ENCODE measurements at places on chromosomes 2 and 18.

- no peak for DNase-seq
These were observed 47.4 kb downstream of the CAVIN2 start for GRCh38 chr2:191799526-191799925.

- DNase-seq: no peak
These were observed 45.2 kb downstream of the ST3GAL5 start for GRCh38 chr2:85843543-85843942.

GRCh38 chr18:59054496-59055287 lies 85.0 kb upstream of the SEC11C start:
- DNase-seq: no peak

DNA sequence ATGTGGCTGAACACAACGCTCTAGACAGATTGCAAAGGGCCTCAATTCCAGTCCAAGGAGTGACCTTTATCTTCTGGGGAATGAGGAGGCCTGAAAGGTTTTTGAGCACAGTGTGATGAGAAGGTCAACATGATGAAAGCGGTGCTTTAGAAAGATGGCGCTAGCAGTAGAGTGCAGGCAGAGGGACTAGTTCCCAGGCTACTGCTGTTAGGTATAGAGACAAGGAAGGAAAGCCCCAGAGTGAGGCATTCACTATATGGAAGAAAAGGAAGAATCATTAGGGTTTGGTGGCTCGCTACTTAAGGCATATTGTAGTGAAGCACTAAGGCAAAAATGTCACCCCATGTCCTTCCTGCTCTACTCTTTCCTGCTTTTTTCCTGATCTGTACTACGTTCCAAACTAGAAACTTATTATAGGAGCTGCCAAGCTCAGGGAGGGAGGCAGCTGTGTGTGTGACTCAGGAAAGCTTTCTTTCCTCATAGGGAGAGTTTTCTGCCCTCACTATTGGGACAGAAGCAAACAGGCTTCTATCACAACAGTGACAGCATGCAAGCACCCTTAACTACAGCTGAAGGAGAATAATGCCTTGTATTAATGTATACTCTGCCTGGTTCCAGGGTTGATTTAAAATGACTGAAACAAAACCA lies 160.8 kb upstream of the CAVIN2 start:
- DNase-seq: no peak

DNA sequence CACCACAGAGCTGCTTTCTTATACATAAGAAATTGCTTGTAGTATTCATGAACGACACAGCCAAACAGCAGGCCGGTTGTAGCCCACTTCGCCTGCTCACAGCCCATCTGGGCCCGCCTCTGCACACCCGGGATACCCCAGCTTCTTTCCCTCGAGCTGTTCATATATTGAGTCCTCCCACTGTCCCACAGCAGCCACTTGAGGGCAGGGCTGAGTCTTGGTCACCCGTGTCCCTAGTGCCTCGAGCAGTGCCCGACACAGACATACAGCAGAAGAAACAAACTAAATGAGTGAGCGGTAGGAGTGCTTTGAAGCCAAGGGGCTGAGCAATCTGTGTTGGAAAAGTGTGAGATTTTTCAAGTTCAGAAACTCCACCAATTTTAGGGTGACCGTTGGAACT lies 251.4 kb downstream of the KLHL29 start:
- no peak for DNase-seq

GRCh38 chr2:59044736-59045135 lies 803.6 kb upstream of the FANCL start:
- DNase-seq: no peak

DNA sequence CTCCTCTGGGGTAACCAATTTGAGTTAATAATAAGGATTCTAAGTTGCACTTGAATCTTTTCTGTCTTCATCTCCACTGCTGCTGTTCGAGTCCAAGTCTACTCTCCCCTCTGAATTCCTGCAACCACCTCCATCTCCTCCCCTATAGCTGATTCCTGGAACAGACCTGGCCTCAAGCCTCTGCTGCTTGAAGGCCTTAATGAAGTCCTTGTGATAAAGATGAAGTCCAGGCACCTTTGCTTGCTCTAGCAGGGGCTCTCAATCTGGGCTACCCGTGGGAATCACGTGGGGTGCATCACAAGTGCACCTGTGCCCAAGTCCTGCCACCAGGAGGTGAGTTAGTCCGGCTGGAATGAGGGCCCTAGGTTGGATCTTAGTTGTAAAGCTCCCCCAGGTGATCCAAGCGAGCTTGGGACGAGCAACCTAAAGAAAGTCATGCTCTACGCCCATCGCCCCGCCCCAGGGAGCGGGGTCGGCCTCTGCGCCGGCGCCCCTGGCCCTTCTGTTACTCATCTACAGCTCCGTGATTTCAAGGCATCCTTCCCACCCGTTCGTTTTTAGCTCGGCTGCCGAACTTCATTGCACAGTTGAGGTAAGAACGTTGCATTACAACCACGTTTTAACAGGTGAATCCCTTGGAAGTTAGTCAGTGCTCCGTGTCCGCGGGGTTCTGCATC lies 905 bp upstream of the IAH1 start:
- DNase-seq: no peak

- DNase-seq: no peak
These were observed 765.4 kb downstream of the MBD2 start for GRCh38 chr18:53458944-53459580.

DNA sequence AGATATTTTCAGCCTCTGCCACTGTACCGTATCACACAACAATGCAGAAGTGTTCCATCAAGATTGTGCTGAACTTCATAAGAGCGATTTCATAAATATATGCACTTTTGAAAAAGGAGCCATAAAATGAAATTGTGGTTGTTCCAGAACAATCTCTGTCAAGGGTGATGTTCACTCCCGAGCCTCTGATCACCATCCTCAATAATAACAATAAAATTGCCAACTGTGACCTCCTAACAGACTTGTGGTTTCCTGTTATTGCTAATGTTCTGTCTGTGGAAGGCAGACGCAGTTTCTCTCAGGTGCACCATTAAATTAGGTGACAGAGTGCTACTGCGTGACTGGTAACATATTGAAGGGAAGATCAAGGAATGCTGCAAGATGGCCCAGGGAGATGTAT lies 383.7 kb downstream of the SOCS6 start:
- no peak for DNase-seq

GRCh38 chr2:15609341-15610042 lies 17.8 kb downstream of the DDX1 start:
- no peak for DNase-seq

DNA sequence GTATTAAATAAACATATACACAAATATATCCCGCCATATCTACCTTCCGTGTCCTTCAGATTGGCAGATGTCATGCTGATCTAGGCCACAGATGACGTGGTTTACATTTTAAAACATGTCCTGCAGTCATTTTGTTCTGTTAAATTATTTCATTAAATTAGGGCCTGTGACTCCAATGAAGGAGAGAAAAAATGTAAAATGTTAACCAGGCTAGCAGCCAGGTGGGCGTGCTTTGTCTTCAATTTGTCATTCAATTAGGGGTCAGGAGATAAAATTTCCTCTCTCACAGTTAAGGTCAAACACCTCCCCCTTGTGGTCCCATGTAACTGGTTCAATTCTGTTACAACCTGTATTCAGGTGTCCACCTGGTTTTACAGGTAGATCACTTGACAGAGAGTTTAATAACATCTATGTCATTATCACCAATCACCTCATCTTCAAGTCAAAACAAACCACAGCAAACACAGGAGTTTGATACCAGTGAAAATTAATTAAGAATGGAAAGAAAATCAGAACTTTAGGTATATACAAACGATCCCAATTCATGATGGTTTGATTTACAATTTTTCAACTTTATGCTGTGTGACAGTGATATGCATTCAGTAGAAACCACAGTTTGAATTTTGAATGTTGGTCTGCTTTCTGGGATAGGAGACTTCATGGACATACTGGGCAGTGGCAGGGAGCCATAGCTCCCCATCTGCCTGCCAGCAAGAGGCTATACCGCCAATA lies 339.4 kb downstream of the CMPK2 start:
- DNase-seq: no peak

GRCh38 chr2:191478799-191479679 lies 198.9 kb upstream of the NABP1 start:
- DNase-seq: no peak

- DNase-seq: no peak
These were observed 40.2 kb downstream of the SLC14A1 start for GRCh38 chr18:45764000-45764686.

- no peak for DNase-seq
These were observed 52.8 kb upstream of the OTOF start for GRCh38 chr2:26530696-26531095.

DNA sequence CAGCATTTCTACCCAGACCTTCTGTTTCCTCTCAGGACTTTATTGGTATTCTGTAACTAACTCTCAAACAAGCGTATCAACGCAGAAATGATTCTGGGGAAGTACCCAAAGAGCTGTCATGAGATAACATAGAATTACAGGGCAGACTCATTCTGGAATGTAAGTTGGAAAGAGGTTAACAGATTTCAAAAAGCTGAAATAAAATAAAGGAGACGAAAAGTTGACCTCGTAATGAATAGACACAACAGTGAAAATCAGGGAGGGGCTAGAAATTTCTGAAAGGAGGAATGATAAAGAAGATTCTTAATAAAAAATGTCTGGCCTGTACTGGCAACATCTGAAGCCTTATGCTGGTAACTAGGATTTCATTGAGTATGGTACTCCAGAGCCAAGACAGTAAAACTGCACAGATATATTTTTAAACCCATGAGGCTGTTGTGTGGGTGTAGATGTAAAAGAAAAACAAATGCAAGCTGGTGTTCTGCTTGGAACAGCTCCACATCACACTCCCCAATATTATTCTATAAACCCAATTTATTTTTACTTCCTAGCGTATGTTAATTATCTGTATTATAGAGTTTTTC lies 23.9 kb downstream of the RBMS1 start:
- DNase-seq: no peak

GRCh38 chr18:77209587-77209986 lies 40.1 kb upstream of the GALR1 start:
- DNase-seq: no peak

GRCh38 chr2:156452971-156453370 lies 16.8 kb downstream of the GPD2 start:
- DNase-seq: no peak

- DNase-seq: no peak
These were observed 144.8 kb upstream of the MAP3K20 start for GRCh38 chr2:172930871-172931255.

DNA sequence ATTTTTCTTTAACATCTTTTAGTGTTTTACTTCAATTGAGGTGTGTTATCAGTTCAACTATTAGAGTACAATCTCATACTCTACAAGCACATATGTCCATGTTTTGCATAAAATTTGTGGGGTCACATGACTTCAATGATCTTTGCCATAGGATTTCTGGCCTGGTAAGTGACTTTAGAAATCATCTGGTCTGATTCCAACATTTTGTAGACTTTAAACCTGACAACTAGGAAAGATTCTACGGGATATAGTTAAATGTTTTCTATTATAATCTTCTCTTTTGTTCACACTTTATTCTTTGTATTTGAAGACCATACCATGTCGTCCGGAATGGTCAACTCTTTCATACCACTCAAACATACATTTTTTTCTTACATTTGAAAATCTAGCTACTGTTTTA lies 62.0 kb upstream of the NEUROD1 start:
- no peak for DNase-seq

DNA sequence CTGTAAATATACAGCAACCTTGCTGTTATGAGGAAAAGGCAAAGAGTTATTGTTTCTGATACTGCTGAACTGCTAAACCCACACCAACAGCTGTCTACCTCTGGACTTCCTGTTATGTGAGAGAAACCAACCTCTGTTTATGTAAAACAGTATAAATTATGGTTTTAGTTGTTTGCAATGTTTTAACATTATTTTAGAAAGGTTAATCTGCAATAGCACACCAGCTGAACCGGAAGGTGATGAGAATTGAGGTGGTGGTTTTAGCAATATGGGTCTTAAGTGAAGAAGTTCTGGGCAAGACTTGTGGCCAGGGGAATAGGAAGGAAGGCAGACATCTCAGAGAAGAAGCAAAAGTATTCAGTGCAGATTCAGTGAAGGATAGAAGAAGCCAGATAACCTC lies 237.8 kb downstream of the PLCL1 start:
- no peak for DNase-seq

DNA sequence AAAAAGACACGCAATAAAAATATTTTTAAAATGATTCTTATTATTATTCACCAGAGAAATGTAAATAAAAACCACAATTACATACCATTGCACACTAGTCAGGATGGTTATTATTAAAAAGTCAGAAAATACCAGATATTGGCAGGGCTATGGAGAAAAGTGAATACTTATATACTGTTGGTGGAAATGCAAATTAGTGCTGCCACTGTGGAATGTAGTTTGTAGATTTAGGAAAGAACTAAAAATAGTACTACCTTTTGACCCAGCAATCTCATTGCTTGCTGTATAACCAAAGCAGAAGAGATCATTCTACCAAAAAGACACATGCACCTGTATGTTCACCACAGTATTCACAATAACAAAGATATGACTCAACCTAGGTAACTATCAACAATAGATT lies 1237.3 kb upstream of the FAM98A start:
- no peak for DNase-seq

DNA sequence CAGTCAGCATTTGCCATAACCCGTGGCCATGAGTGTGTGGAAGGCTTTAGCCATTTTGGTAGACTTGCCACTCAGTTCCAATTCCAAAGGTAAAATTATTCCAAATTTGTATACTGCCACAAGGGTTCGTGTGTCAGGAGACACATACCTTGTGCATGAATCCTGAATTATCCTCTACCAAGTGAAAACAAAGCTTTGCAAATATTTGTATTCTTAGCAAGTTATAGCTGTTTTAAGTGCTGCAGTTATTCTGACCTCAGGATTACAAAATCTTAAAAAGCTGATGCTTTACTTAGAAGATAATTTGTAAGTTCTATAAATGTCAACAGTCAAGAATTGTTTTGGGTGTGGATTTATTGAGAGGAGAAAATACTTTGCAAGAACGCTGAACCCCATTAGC lies 100.6 kb downstream of the ANTXR1 start:
- DNase-seq: no peak

GRCh38 chr2:130366720-130367119 lies 10.9 kb downstream of the PTPN18 start:
- DNase-seq: no peak

DNA sequence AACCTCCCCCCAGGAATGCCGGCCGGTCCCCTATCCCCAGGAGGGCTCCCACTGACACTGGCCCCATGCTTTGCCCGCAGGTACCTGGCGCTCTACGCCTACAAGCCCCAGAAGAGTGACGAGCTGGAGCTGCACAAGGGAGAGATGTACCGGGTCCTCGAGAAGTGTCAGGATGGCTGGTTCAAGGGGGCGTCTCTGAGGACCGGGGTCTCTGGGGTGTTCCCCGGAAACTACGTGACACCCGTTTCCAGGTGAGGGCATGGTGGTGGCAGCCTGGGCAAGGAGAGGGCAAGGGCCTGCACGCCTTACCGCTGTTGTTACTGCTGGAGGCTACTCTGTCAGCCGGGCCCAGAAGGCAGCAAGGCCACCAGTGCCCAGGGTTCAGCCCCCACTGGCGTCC lies 181.3 kb downstream of the SEPTIN10 start:
- DNase-seq: no peak

DNA sequence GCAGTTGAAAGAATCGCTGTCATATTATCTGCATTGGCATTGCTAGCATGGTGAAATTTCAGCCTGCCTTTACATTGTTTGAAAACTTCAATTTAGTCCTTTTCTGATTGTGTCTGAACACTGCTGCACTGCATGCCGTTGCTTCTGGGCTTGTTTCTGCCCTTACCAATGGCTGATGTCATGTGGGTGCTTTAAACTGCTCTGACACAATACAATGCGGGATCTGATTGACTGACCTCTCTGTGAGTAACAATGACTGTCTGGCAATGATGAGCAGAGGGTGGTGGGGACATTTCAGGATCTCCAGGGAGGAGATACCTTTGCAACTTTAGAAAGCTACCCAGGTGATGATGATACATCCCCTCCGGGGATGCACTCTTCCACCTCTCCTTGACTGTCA lies 119.5 kb upstream of the ZBTB14 start:
- no peak for DNase-seq

GRCh38 chr2:26687801-26688200 lies 4.7 kb upstream of the KCNK3 start:
- no peak for DNase-seq
